ENCODE measurements at places on chromosomes 6 and 20. TPM values are rescaled to one million over a fixed set of nuclear protein-coding genes. Genes with fewer than 3 reads are reported as not detected.
A peak's percentile ranks its signal among the peaks of the same experiment; 100 is the strongest.

- DNase-seq, result no peak
- H3K4me3 ChIP-seq, result no peak overlapping the region
- H3K27me3 ChIP-seq, result no peaks in the 10 kb centered on the region
- no peak overlapping the region for H3K27ac ChIP-seq
- H3K4me1 ChIP-seq, result no peaks in the 10 kb centered on the region
Measured at GRCh38 chr6:83867043-83867442, 7.6 kb downstream of the CYB5R4 start.

DNA sequence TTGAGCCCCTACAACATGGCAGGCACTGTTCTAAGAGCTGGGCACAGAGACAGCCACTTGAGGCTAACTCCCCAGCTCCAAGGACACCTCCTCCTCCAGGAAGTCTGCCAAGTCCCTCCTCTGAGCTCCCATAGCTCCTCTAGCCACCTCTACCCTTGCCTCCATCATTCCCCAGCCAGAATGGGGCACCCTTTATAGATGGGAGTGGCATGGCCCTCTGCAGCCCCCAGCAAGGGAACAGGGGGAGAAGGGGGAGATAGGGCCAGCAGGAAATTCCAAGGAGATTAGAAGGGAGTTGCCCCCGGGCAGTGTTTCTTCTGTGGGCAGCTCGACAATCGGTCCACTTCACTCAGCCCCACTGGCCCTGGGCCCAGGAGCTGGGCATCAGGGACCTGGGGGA, 19.7 kb upstream of the TLDC2 start:
- H3K36me3 ChIP-seq, result no peaks in the 10 kb centered on the region
- no peaks in the 10 kb centered on the region for H3K27me3 ChIP-seq
- no peaks in the 10 kb centered on the region for H3K4me1 ChIP-seq
- no peak for DNase-seq
- no peak overlapping the region for H3K4me3 ChIP-seq

GRCh38 chr6:147540075-147540474, 31.6 kb downstream of the SAMD5 start:
- H3K4me3 ChIP-seq, result no peak overlapping the region
- no peaks in the 10 kb centered on the region for H3K36me3 ChIP-seq
- DNase-seq, result no peak
- no peaks in the 10 kb centered on the region for H3K27me3 ChIP-seq
- H3K4me1 ChIP-seq, result no peaks in the 10 kb centered on the region

DNA sequence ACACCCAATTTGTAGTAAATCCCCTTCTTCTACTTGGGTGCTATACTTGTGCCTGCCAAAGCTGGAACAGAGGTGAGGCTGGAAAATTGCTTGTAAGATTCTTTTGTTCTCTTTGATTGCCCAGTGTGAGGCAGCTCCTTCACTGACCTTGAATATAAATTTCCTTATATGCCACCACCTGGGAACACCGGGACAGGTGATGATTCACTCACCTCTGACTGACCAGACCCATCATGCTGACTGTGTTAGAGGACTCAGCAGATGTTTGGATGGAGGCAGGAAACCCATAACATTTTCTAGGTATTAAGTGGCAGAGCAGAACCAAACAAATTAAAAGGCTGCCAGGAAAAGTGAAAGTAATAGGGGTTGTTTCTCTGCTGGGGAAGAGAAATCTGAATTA, 120.9 kb downstream of the GRM1 start:
- no peak overlapping the region for H3K27ac ChIP-seq
- no peaks in the 10 kb centered on the region for H3K27me3 ChIP-seq
- no peak overlapping the region for H3K4me3 ChIP-seq
- H3K36me3 ChIP-seq, result no peaks in the 10 kb centered on the region
- H3K4me1 ChIP-seq, result no peaks in the 10 kb centered on the region
- DNase-seq, result no peak

GRCh38 chr6:36765594-36766398, 68.2 kb downstream of the RAB44 start:
- H3K36me3 ChIP-seq, result no peaks in the 10 kb centered on the region
- H3K27me3 ChIP-seq, result no peaks in the 10 kb centered on the region
- DNase-seq, result peak; percentile 81
- peak overlapping the region; percentile 38 for H3K27ac ChIP-seq

- no peak overlapping the region for H3K4me3 ChIP-seq
- no peak for DNase-seq
- no peaks in the 10 kb centered on the region for H3K4me1 ChIP-seq
- no peak overlapping the region for H3K27ac ChIP-seq
- no peaks in the 10 kb centered on the region for H3K36me3 ChIP-seq
Measured at GRCh38 chr6:101662111-101662897, 268.8 kb downstream of the GRIK2 start.

DNA sequence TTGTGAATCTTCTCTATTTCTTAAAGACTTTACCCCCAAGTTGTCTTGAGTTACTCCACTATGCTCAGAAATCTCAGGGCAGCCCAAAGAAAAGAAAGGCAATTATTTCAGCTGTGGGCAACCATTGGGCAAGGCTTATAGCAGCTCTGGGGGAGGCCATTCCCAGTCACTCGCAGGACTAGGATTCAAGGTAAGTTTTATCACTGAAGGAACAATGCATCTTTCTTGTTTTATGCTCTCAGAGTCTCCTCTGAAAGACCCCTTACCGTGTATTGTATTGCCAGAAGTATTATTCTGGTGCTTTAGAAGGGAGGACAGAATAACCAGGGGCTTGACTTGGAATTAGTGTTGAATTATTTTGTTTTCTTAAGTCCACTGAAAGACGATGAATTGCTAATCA, 586.3 kb upstream of the MAP3K7 start:
- no peak overlapping the region for H3K4me3 ChIP-seq
- DNase-seq, result no peak
- no peak overlapping the region for H3K27ac ChIP-seq
- no peaks in the 10 kb centered on the region for H3K27me3 ChIP-seq
- H3K36me3 ChIP-seq, result no peaks in the 10 kb centered on the region

Gene LY6G5B
- 27.4 TPM for total RNA-seq

Gene PRR18
- total RNA-seq, result not detected

Gene CCM2L
- 13.1 TPM for total RNA-seq

Gene E2F3
- total RNA-seq, result 4.3 TPM

Gene CCR6
- not detected for total RNA-seq

All from uterus (tissue), 4 donors.